Cardiac muscle cell (in vitro differentiated cells and primary cell): ENCODE measurements at places on chromosomes 2 and 18.

DNA sequence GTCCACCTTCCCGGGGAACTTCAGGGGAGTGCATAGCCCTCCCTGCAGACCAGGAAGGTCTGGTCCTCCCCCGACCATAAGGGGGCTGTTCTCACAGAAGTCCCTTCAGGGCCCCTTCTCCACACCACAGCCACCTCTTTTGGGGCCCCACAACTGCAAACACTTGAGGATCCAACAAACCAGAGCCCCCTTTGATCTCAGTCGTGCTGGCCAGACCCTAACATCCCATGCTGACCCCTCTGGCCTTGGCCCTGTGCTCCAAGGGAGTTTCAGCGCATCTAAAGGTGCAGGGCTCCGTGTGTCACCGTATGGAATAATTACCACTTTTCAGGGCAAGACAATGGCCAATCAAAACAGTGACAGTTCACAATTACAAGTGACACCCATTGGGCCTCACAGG is 57.7 kb downstream of the ADNP2 start:
- no peak for DNase-seq

DNA sequence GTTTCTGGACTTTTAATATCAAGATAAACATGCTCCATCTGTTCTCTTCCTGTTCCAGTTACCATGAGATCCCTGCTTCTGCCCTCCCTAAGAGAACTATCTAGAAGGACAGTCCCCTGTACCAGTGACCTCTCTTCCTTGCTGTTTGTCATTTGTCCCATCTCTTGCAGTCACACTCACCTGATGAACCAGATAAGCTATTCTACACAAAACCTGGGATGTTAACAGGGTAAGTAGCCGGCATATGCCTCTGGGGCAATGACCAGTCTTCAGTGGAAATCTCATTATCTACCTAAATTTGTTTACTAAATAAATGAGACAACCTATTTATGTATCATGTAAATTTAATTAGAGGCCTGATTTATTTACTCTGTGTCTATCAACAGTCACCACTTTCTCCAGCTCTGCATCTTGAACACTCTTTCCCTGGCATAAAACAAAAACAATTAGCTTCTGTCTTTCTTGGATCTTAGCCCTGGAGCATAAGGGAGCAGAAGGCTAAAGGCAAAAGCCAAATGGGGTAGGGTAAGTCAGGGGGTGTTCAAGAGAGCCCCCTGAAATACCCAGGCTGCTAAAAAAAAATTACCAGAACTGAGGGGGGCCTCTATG is 337.7 kb downstream of the ALK start:
- DNase-seq, result no peak

DNA sequence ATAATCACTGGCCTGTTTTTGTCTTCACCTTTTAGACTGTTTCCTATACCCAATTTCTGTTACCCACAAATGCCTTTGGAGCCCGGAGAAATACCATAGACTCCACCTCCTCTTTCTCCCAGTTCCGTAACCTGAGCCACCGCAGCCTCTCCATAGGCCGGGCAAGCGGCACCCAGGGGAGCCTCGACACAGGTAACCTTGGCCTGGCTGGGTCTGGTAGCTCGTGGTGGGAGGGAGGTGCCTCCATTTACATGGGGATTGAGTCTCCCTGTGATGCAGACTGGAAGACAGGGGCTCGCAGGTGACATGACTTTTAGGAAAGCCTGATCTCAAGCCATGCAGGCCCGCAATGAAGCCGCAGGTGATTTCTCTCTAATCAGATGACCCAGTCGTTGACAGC is 100.6 kb downstream of the CABLES1 start:
- DNase-seq, result no peak

GRCh38 chr2:111202266-111203040 is 81.7 kb downstream of the BCL2L11 start:
- no peak for DNase-seq
